DMS79 (cell line): ENCODE measurements at places on chromosomes 5 and 9.

GRCh38 chr9:83474631-83475030 is 63.6 kb downstream of the FRMD3 start:
- no peak for DNase-seq

- no peak for DNase-seq
Measured at GRCh38 chr9:99778308-99778707, 43.4 kb upstream of the NR4A3 start.

GRCh38 chr5:132439521-132440089 is 51.0 kb downstream of the IRF1 start:
- DNase-seq: no peak

- no peak for DNase-seq
Measured at GRCh38 chr5:135221187-135221473, 177.9 kb downstream of the MACROH2A1 start.

DNA sequence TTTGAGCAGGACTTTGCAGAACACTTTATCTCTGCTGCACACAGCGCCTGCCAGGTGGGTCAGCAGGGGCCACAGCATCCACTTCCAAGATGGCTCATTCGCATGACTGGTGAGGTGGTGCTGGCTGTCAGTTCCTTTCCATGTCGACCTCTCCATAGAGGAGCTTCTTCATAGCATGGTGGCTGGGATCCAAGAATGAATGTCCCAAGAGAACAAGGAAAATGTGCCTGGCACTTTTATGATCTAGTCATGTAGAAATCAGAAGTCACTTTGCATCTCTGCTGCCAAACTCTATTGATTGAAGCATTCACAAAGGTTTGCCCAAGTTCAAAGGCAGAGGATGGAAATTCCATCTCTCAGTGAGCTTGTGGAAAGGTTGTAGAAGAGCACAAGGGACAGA is 85.0 kb downstream of the GALNT10 start:
- DNase-seq: no peak

DNA sequence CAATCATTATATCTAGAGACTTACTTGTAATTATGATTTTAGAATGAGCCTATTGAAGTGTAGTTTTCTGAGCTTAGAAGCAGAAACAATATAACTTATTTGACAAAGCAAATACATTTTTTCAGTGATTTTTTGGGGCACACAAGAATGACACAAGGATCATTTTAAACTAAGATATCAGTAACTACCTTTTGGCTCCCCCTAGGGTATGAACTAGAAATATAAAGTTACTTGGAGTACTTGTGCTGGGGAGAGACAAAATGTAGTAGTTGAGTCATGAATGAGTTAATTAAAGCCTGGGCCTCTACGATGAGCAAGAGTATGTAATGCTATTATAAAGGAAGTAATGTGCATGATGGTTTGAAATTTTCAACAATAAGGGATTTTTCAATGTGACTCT is 1244.1 kb upstream of the ACO1 start:
- no peak for DNase-seq

DNA sequence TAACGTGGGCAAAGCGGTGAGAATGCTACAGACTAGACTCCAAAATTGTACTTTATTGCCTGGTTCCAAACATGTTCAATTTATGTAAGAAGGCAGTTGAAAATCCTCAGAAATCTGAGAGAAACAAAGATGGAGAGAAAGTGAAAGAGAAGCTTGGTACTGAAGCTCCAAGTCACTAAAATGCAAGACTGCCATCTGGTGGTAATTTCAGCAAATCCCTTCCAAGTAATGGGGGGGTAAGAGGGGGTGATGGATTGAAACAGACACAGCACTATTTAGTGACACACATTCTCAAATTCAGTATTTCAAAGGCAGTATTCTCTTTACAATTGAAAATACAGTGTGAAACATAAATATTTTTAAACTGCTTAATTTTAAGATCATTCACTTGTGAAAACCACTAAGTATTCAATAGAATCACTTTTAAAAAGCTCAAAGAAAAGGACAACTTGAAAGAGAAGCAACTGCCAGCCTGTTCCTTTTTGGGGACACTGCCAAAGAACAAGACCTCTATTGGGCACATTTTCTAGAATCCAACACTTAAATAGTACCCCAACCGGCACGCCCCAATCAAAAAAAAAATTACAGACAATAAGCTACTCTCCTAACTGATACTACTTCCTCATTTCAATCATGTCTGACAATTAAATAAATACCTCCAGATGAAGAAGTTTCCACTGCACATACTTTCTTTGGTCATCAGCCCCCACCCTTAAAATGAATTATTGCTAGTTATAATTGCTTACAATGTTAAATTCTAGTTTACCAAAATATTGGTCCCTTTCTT is 131.5 kb downstream of the AGTPBP1 start:
- DNase-seq: peak; percentile 13

DNA sequence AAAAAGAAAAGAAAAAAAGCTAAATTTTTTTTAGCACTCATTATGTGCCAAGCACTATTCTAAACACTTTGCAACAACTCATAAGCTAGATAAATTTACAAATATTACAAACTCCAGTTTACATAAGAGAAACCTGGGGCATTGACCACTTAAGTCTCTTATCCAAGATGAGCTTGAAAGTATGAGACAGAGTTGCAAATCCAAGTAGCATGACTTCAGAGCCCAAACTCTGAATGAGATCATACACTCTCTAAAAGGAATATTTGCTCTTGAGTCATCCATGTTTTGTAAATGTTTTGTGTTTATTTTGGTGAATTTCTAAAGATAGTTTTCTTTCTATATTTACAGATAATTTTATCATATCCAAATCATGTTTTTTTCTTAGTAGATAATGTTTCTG is 4.0 kb upstream of the SHOC1 start:
- DNase-seq: no peak

DNA sequence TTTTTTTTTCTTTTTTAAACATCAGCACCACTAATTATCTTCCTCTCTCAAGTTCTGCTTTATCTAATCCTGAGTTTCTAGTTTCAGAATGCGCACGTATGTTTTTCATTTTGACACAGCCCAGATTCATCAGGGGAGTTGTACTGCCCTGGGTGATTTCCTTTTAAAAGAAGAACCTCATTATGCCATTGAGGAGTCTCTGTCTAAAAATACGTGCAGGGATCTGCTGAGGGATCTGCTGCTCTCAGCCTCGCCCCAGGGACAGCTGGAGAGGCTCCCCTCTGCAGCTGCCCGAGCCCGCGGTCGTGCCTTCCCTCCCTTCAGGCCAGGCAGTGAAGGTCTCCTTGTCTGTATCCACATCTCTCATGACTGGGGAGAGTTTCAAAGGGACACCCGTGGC is 273.1 kb downstream of the ARHGEF28 start:
- no peak for DNase-seq

- no peak for DNase-seq
Measured at GRCh38 chr9:31304576-31304975, 1079.9 kb upstream of the ACO1 start.

- DNase-seq: no peak
Measured at GRCh38 chr5:133606835-133607234, 5.5 kb downstream of the FSTL4 start.

DNA sequence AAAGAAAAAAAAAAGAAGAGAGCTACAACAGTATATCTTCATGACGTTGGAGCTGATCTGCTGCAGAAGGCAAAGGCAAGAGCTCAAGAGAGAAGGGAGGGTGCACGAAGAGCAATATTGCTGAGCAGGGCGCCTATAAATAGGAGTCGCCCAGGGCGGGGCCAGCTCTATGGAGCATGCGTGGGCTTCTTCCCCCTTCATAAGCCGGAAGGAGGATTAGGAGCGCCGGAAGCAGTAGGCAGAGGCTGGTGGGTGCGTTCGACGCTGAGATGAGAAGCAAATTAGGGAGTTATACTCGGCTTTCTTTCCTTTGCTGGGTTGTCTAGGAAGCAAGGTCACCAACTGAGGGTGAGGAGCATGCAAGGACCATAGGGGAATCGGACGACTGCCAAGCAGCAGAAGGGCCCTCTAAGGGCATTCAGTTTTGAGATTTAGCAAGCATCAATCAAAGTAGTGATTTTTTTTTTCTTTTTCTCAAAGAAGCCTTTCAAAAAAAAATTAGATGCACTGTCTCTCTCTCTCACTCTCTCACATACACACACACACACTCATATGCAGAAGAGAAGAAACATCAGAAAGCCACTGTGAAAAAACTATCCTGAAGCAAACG is 496.7 kb downstream of the ENC1 start:
- DNase-seq: no peak
